ENCODE measurements at places on chromosomes 2 and 18. TPM values are rescaled to one million over a fixed set of nuclear protein-coding genes. Genes with fewer than 3 reads are reported as not detected.

DNA sequence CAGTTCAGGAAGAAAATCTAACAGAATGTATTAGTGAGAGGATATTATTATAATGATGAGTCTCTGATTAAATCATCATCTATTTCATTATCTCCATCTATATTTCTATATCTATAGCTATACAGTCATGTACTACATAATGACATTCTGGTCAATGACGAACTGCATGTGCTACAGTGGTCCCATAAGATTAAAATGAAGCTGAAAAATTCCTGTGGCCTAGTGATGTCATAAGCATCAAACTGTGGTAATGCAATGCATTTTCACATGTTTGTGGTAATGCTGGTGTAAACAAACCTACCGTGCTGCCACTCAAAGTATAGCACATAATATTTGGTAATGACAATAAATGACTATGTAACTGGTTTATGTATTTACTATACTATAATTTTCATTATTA lies 1127.9 kb upstream of the CHAC2 start:
- peak; percentile 21 for DNase-seq

GRCh38 chr2:188395903-188396689 lies 104.4 kb downstream of the GULP1 start:
- DNase-seq = no peak

- DNase-seq = no peak
Observed at GRCh38 chr2:120498576-120499394, 152.8 kb downstream of the INHBB start.

GRCh38 chr2:242065426-242065825 lies 195.9 kb downstream of the RTP5 start:
- no peak for DNase-seq

The LIMS3 gene
- 14.2 TPM for total RNA-seq

DNA sequence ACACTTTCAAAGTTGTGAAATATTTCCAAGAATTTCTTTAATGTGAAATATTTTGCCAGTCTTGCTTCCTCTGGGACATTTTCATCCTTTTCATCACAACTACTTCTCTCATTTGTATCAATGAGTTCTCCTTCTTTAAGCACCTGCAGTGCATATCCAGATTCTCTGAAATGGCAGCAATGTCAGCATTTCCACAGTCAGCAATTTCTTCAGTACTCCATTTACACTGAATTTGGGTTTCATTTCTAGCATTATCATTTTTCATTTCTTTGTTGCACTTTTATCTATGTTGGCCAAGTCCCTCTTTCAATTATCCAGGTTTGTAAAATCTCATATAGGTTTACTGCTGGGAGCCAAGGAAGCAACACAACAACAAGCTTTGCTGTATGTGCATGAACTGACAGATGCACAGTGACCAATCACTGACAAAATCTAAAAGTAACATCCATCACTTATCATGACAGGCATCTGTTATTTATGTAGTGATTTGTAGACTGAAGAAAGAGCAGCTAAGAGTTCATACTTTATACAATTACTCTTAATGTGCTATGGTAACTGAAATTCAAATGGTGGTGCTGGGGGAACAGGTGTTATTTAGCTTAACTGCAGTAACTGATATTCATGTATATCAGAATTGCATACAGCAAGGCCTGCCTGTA lies 43.9 kb downstream of the SS18 start:
- DNase-seq = no peak

- no peak for DNase-seq
Observed at GRCh38 chr2:10792660-10793400, 19.8 kb downstream of the PDIA6 start.

The HOXD12 gene
- total RNA-seq = not detected

GRCh38 chr2:10431797-10432196 lies 16.3 kb downstream of the ODC1 start:
- DNase-seq = no peak

DNA sequence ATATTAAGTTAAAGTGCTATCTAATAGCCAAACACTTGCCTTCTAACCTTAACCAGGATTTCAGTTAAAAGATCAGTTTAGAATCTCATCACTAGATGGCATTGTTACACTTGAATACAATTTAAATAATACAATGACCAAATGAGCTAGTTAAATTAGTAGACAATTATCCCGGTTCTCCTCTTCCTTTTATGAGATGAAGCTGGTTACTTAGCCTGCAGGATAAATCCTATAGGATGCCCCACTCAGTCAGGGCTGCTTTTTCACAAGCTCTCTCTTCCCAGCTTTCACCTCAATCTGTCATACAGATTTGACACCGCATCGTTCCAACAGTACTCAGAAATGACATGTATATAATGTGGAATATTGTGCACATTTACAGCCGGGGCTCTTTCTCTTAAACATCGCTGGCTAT lies 678.8 kb downstream of the KCNJ3 start:
- DNase-seq = peak; percentile 32

GRCh38 chr2:241535871-241536655 lies 22.5 kb upstream of the BOK start:
- no peak for DNase-seq

The ZNF396 gene
- 1.3 TPM for total RNA-seq

DNA sequence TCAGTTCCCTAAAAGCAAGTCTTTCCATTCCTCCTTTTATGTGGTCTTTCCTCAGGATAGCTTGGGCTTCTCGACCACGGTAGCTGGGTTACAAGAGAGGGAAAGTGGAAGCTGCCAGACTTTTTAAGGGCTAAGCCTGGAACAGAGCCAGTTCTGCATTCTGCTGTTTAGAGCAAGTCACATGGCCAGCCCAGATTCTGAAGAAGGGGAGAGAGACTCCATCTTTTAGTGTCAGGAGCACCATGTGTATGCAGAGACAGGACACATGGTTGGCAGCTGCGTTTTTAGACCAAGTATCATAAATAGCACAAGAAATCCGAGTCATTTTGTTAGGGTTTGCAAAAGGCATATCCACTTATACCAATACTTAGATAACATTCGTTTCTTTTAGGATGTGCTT lies 4.7 kb downstream of the HMSD start:
- no peak for DNase-seq

GRCh38 chr2:176178757-176179295 lies 9.6 kb upstream of the HOXD1 start:
- DNase-seq = peak; percentile 33

- DNase-seq = peak; percentile 76
Observed at GRCh38 chr2:227106845-227107759, 56.9 kb downstream of the COL4A4 start.
